ENCODE measurements at places on chromosomes 5 and 9.
A peak's percentile ranks its signal among the peaks of the same experiment; 100 is the strongest.

- DNase-seq = no peak
Observed at GRCh38 chr5:78811121-78811817, 162.7 kb upstream of the LHFPL2 start.

- DNase-seq = no peak
Observed at GRCh38 chr5:164202338-164202737, 696.9 kb downstream of the MAT2B start.

DNA sequence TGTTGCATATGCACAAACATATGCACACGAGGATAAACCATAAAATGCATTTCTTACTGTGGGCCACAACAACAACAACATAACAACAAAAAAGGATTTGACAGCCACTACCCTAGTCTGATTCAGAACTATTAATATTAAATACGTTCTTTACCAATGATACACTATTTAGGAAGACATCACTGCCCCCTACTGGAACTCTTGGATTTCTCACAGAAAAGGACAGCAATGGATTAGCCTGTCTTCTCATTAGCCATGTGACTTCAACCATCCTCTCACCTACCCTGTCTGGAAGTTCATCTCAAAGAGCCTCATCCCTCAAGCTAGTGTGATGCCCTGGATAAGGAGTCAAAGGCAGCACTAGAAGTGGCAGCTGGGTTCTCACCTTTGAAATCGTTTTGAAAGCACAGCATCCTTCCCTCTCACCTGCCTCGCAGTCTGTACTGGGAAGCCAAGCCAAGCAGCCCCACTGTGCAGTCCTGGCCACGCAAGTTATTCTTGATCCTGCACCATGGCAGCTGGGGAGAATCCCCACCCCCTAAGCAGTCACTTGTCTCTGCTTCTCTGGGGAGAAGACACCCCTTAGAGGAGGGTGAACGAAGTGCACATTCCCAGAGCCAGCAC is 64.6 kb downstream of the SH3TC2 start:
- no peak for DNase-seq

GRCh38 chr5:35483780-35484179 is 133.9 kb upstream of the SPEF2 start:
- DNase-seq = no peak

- no peak for DNase-seq
Observed at GRCh38 chr9:121107029-121107428, 32.3 kb downstream of the CNTRL start.

DNA sequence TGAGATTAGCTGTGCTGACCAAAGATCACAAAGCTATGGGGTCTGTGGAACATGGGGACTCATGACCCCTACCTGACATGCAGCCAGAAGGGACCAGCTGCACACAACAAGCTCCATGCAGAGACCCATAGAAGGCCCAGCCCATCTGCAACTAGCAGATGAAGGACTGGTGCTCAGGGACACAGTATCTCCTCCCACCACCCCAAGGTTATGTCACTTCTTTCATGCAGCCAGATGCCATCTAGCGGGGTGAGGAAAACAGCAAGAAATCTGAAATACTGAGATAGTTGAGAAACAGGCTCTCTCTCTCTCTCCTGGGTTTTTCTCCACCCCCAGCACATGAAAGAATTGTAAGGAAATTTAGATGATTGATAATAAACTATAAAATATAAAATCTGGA is 161.3 kb upstream of the DAPK1 start:
- DNase-seq = no peak

- DNase-seq = no peak
Observed at GRCh38 chr9:124124729-124125650, 113.4 kb downstream of the LHX2 start.

- DNase-seq = no peak
Observed at GRCh38 chr5:137114529-137114928, 384.6 kb downstream of the SPOCK1 start.

DNA sequence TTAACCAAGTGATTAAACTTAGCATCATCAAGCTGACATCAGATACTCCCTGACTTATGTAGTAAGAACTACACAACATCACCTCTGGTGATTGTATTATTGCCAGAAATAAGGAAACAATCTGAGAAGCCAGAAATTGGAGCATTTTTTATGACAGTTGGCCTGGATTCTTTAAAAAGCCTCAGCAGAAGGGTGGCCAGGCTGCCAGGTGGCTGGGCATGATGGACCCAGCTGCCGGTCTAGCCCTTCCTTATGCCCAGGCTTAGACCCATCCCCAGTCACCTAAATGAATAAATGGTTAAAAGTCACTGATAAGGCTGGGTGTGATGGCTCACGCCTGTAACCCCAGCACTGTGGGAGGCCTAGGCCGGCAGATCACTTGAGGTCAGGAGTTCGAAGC is 12.8 kb downstream of the OR1K1 start:
- no peak for DNase-seq

DNA sequence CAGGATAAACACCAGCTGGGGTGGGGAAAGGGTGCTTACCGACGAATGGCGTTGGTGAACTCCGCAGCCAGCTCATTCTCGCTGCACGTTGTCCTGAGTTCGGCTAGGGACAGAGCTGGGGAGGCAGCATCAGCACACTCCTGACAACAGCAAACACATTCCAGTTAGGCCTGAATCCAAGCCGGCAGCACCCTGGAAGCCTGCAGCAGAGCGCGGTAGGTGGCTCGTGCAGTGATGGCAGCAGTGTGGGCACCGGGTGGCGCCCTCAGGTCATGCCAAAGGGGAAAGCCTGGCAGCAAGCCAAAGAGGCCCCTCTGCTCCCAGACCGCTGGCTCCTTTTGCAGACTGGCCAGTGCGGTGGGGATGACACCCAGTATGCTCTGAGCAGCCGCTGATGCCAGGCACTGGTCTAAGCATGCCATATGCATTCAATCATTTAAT is 66.9 kb downstream of the DCP2 start:
- DNase-seq = peak; percentile 22

GRCh38 chr5:93726595-93726994 is 14.8 kb downstream of the POU5F2 start:
- no peak for DNase-seq

DNA sequence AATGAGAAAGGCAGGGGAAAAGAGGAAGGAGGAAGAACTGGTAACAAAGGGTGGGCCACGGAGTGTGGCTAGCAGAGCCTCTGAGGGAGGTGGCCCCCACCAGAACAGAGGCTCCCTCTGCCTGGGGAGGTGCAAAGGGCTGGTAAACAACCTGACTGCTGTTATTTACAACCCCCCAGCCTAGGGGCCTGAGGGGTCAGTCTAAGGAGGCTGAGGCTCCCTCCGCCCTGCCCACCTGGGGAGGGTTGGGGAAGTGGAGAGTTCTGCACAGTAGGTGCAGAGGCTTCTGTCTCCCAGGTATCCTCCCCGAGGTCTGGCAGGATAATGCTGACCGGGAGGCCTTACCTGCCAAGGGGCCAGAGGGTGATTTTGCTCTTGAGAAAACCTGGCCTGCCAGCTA is 35.6 kb upstream of the SMU1 start:
- DNase-seq = no peak

GRCh38 chr9:131447148-131447547 is 53.3 kb downstream of the PRRC2B start:
- DNase-seq = no peak

GRCh38 chr9:28834156-28834555 is 1260.9 kb upstream of the C9orf72 start:
- DNase-seq = no peak

GRCh38 chr9:93001031-93001430 is 53.7 kb downstream of the FGD3 start:
- no peak for DNase-seq

GRCh38 chr9:105295201-105295550 is 50.7 kb downstream of the SLC44A1 start:
- no peak for DNase-seq

- DNase-seq = no peak
Observed at GRCh38 chr5:127153031-127153430, 79.7 kb upstream of the C5orf63 start.

DNA sequence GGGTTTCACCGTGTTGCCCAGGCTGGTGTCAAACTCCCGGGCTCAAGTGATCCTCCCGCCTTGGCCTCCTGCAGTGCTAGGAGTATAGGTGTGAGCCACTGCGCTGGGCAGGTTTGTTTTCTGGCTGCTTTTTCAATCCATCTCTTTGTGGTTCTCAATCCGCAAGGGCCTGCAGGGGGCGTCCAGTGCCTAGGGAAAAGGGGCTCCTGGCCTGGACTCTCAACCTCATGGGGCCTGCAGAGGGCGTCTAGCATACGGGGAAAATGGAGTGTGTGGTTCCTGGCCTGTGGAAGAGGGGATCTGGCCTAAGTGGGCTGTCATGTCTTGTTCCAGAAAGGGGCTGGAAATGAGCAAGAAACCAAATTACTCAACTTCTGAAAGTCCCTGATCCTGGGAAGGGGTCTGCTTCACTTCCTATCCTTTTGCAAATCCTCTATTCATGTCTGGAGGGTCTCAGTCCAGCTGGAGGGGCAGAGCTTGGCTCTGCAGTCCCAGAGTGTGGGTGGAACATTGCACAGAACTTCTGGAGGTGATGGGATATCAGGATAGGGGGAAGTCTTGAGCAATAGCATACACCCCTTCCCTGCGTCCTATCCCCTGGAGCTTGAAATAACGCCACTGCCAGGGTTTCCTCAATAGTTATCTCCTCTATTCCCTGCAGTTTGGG is 12.7 kb upstream of the CCL27 start:
- peak; percentile 32 for DNase-seq

DNA sequence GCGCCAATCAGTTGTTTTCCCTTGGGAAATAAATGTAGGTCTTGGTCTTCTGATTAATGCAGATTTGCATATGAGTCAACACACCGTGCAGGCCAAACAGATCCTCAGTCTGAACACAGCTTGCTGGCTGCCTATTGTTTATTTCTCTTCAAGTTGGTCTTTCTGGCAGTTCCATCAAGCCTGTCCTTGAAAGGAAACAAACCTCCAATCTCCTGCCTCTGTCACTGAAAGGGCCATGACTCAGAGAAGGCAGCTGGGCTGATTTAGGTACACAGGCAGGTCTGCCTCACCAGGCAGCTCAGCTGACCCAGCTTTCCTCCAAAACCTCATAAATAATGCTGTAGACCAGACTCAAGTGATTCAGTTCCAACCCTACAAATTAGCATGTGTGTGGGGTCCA is 175.9 kb downstream of the MAN2A1 start:
- no peak for DNase-seq

DNA sequence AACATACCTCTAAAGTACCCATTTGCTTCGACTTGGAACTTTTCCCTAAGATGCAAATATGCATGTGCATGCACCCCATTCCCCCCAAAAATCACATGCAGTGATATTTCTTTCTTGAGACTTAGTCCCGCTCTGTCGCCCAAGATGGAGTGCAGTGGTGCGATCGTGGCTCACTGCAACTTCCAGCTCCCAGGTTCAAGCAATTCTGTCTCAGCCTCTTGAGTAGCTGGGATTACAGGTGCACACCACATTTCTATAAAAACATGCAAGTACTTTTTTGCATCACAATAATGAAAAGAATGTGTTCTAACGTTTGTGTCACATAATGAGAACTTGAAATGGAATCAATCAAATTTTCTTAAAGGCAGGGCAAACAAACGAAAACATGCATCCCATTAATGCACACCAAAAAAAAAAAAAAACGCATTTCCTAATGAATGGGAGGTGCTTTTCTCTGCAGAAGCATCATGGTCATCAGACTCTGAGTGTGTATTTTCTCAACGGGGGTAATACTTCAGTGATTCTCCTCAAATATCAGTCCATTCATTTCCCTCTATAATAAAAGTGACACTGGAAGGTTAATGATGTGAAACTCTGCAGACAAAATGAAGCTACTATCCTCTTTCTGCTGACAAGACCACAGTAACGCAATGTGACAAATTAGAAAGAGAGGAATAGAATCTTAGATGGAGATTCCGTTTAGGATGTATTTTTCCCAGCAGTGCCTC is 389.4 kb downstream of the CTNND2 start:
- DNase-seq = no peak

- peak; percentile 17 for DNase-seq
Observed at GRCh38 chr9:104993291-104993963, 65.5 kb upstream of the ABCA1 start.

DNA sequence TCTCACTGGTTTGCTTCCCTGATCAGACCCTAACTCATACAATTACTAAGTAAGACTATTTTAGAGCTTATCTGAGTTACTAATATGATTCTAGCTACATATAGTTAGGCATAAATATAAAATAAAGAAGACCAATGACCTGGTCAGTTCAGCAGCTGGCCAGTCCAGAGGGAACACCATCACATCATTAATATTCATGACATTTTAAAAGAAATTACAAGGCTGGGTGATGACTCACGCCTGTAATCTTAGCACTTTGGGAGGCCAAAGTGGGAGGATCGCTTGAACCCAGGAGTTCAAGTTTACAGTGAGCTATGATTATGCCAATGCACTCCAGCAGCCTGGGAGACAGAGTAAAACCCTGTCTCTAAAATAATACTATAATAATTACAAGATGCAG is 37.0 kb upstream of the CDC42SE2 start:
- no peak for DNase-seq

GRCh38 chr9:25724424-25724823 is 46.2 kb upstream of the TUSC1 start:
- no peak for DNase-seq

GRCh38 chr9:92954049-92954861 is 6.9 kb downstream of the FGD3 start:
- peak; percentile 77 for DNase-seq

DNA sequence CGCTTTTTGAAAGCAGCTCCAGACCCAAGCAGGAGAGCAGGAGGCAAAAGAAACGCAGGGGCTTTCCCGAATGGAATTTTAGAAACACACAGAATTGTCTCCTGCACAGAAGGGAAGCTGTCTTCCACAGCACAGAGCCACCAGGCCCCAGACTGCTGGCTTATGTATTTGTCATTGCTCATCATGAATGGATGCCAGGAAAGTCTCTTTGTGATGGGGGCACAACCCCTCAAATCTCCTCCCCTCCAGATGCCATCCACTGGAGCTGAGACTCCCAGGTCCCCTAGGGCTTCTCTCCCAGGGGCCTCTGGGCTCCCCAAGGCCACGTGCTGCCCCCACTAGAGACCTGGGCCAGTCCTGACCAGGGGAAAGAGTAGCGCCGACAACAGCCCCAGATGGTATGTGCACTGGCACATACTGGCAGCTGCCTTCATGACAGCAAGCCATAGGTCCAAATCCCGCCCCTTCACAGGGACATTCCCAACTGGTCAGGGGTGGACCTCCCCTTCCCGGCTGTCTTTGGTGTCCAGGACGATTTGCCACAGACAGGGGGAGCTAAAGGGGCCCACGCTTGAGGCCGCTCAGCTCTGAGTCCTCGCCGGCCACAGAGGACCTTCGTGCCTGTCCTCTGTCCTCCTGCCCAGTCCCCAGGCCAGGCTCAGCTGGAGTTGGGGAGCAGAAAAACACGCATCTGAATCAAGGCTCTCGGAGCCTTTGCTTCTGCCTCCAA is 127.8 kb downstream of the KCNIP1 start:
- no peak for DNase-seq

DNA sequence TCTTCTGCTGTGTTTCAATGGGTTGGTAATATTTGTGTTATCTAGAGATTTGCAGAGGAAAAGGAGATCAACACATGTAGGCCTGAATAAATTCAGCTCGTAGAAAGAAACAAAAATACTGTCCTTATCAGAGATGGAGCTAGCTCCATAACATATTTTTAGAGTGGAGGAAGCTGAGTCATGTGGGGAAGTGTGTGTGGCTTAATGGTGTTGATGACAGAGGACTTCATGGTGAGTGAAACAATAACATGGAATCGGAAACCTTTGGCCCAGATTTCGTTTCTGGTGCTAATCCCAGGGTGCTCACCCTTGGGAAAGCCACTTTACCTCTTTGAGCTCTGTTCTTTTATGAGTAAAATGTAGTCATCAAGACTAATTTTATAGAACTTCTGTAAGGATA is 825.0 kb downstream of the TLR4 start:
- no peak for DNase-seq
